ENCODE measurements at places on chromosomes 4 and X.

DNA sequence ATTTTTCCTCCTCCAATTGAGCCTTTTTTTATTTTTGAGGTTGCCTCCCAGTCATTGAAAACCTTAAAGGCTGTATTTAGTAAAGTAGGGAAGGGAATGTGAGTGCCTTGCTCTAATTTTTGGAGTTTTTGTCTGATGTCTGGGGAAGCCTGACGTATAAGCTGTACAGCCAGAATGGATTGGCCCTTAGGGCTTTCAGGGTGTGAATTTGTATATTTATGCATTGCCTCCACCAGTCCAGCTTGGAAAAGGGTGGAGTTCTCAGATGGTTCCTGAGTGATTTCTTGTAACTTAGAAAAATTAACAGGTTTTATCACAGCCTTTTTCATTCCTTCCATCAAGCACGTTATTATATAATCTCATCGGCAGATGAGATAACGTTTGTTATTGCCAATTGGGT, 8.6 kb upstream of the IL9R start:
- DNase-seq: no peak

GRCh38 chr4:8917868-8918783, 46.5 kb upstream of the HMX1 start:
- peak; percentile 51 for DNase-seq

DNA sequence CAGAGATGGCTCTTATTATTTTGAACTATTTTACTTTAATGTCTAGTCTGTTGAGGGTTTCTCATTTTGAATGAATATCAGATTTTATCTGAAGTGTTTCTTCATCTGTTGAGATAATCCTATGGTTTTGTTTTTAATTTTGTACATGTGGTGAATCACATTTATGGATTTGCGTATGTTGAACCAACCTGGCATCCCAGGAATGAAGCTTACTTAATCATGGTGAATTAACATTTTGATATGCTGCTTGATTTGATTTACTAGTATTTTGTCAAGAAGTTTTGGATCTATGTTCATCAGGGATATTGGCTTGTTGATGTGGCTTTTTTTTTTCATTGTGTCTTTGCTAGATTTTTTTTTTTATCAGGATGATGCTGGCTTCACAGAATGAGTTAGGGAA, 2390.9 kb downstream of the PCDH7 start:
- no peak for DNase-seq

DNA sequence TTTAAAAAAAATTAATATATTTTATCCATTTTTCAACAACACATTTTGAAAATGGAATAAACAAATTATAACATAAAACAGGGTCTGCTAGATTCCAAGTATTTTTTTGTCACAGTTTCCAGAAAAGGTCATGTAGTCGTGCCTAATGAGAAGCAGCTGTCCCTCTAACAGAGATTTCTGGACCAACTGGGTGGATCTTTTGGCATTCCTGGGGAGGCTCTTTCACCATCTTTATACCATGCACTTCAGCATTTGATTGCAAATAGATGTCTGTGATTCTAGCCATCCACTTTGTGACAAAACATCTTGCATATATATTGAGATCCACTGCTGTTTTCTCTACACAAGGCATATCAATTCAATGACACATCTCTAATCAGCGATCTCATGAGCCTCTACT, 210.7 kb upstream of the LDB2 start:
- DNase-seq: no peak

DNA sequence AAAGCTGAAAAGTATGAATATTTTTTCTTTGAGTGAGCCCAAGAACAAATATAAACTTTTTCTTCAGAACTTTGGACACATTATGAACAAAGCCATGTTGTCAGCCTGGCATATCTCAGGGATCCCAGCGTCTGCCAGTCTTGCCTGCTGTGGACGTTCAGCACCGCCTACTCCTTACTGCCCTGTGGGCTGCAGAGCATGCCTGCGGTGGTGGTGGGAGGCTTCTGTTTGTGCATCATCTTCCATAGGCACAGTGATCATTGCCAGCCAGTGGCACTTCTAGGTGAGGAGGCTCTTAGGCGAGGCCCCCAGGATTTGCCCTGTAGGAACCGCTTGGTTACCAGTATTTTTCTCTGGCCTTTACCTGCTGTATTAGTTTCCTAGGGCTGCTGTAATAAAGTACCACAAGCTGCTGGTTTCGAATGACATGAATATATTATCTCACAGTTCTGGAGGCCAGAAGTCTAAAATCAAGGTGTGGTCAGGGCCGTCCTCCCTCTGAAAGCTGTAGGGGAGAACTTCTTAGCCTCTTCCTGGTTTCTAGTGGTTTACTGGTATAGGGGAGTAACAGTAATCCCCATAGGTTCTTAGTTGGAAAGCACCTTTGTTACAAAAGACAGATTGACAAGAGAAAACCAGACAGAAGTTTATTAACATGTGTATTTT, 15.4 kb downstream of the ANXA3 start:
- no peak for DNase-seq

All from activated naive CD8-positive, alpha-beta T cell treated with anti-CD3 and anti-CD28 coated beads, Interleukin-2, amount 50 U/mL, for 16 hours (primary cell).